ENCODE measurements at places on chromosomes 3 and 15.

GRCh38 chr15:85723960-85724945, 70.5 kb downstream of the KLHL25 start:
- DNase-seq: no peak

DNA sequence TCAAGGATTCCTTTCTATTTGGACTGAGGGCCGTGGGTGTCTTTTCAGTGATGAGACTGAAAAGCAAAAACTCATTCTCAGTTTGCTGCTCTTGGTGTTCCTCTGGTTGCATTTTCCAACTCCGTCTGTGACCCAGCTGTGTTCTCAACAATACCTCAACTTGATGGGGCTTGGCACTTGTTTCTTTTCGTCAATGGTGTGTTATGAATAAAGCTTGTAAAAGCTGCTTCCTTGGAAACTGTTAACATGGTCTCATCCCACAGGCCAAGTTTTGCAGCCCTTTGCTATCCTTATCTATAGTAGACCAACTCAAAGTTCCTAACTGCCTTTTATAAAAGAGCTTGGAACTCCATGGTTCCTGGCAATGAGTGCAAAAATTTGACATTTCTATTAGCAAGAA, 142.5 kb upstream of the UBE2E1 start:
- no peak for DNase-seq

- no peak for DNase-seq
Measured at GRCh38 chr3:67381667-67382272, 272.6 kb downstream of the SUCLG2 start.

DNA sequence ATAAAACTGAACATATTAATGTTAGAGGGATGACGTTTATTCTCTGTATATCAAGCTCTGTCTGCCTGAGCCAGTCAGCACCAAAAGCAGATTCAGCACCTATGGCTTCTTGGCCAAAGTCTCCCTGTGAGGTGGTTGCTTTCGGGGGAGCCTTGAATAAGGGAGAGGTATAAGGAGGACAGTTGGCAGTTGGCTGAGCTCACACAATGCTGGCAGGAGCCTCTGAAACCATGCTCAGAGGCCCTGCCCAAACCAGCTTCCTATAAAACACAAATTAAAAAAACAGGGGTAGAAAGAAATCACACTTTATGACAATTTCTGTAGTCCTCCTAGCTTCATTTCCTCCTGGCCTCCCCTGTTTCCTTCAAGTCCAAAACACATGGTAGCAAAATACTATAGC, 18.8 kb downstream of the ARHGEF3 start:
- DNase-seq: no peak

DNA sequence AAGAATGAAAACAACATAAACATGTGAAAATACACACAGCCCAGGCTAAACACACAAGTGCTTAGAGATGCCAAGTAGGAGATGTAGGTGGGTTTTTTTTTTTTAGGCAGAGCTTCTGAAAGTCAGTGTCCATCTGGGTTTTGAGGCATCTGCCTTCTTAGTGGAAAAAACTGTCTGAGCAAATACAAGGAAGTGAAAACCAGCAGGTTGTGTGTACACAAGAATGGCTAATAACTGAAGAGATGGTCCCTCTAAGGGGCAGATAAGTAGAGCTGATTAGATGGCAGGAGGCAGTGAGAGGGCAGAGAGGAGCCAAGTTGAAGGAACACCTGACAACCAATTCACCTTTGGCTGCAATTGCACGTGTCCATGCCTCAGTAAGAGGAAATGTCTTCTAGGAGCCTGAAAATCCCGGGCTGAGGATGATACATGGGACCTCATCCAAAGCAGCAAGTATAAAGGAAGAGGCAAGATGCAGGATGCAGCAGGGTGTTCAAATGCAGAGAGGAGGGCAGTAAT, 34.9 kb downstream of the CYP19A1 start:
- DNase-seq: no peak

DNA sequence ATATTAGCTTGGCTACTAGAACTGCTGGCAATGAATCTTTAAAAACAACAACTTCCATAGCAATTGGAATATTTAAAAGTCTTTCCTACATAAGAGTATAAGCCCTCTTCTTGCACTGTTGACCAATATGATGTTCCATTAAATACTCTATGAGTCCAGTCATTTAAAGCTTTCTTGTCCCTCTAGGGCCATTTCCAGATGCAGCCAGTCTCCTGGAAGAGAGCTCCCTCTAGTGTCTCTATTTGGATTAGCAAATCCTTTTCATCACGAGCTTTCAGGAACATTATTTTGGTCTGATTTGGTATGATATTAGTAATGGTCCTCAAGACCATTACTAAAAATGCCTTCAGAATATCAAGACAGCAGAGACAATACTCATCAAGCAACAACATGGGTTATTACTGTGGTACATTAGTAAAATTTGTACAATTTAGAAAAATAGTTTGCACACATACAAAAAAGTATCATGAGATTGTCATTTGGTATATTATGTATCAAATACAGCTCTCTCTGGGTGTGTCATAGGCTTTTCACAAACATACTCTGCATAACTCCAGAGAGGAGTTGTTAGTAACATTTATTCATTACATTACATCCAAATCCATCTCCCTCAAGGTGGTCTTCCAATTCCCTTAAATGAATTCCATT, 101.3 kb downstream of the DPH6 start:
- DNase-seq: peak; percentile 19

- DNase-seq: no peak
Measured at GRCh38 chr3:148255981-148256969, 441.4 kb upstream of the AGTR1 start.

- no peak for DNase-seq
Measured at GRCh38 chr3:127099982-127100381, 92.9 kb upstream of the PRR23E start.

GRCh38 chr3:130414457-130414856, 69.0 kb downstream of the COL6A5 start:
- DNase-seq: peak; percentile 15

DNA sequence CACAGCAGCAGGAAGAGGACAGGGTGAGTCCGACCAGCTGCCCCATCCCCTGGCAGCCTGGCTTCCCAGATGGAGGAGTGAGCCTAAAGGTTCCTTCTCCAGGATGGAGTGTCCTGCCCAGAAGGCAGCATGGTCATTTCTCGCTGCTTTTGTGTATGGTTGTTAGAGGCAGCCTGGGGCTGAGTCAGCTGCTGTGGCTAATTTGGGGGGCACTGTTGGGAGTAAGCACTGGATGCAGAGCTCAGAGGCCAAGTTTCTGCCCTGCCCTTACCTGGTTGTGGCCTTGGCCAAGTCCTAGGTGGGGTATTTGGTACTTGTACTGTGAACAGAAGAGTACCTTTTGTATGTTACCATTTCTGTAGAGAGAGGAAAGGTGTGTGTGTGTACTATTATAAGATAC, 78.6 kb downstream of the ADAMTS7 start:
- DNase-seq: no peak

DNA sequence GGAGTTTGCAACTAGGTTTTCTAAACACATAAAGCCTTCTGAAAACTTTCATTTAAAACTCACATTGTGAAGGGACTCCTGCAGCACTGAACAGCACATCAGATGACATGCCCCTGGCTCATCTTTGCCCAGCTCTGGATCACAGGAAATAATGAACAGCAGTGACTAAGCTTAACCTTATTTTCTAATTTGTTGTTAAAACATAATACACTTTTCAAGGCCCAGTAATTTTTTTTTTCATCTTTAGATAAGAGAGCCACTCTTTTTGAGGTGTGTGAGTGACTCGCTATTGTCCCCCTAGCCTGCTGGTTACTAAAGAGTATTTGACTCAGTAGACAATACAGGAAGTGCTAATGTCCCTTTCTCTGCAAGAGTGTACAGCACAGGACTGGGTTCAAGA, 204.0 kb downstream of the OSBPL10 start:
- DNase-seq: no peak

GRCh38 chr3:155604126-155604525, 140.7 kb downstream of the PLCH1 start:
- DNase-seq: no peak

Data from hematopoietic multipotent progenitor cell (in vitro differentiated cells).